Glutamatergic neuron (in vitro differentiated cells): ENCODE measurements at places on chromosomes 3 and 15. TPM values are rescaled to one million over a fixed set of nuclear protein-coding genes. Genes with fewer than 3 reads are reported as not detected.
A peak's percentile ranks its signal among the peaks of the same experiment; 100 is the strongest.

CFAP100 gene
- total RNA-seq: not detected

MYO9A gene
- 111 TPM for total RNA-seq

TFG gene
- 75.0 TPM for total RNA-seq

GRCh38 chr3:23463791-23464190 lies 260.7 kb downstream of the UBE2E2 start:
- DNase-seq: no peak

GRCh38 chr15:52369455-52369854 lies 73.9 kb upstream of the MYO5C start:
- DNase-seq: no peak

DNA sequence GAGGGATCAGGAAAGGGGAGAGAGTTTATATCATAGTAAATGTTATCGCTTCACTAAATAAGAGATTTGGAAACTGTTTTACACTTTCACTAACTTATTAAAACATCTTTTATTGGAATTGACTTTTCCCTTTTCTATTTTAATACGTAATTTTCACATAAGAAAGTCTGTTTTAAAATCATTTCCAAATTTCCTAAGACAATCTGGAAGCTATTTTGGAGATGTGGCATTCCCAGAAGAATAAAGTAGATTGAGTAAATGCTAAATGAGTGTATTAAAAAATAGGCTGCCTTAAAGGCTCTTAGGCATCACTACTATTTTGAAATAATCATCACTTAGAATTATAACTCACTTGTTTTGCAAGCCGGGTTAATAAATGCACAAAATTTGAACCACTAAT lies 763.5 kb downstream of the EDEM1 start:
- no peak for DNase-seq

GRCh38 chr3:153038779-153039178 lies 123.2 kb upstream of the RAP2B start:
- DNase-seq: no peak

- DNase-seq: no peak
These were observed 69.9 kb downstream of the PTPRG start for GRCh38 chr3:61631108-61631769.

GRCh38 chr15:88954431-88955277 lies 41.5 kb upstream of the MFGE8 start:
- peak; percentile 62 for DNase-seq

DNA sequence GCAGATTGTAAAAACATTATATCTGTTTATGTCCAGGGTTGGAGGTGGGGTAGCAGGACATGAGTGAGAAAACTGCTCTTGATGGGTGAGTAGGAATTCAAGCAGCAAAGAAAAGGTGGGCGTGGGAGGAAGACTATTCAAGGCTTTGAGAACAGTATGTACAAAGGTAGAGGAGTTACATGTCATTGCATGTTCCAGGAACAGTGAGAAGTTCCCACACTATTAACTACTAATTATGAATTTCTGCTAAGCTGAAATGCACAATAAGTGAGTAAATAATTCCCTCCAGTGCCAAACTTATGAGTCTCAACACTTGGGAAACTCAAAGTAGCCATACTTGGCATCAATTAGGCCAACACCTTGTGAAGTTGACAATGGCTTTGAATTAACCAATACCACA lies 80.1 kb downstream of the SRGAP3 start:
- DNase-seq: no peak
